Activated CD4-positive, alpha-beta T cell treated with anti-CD3 and anti-CD28 coated beads for 1 hour (primary cell): ENCODE measurements at places on chromosomes 3 and 15.

- DNase-seq: no peak
Observed at GRCh38 chr15:95176794-95177577, 945.6 kb downstream of the MCTP2 start.

DNA sequence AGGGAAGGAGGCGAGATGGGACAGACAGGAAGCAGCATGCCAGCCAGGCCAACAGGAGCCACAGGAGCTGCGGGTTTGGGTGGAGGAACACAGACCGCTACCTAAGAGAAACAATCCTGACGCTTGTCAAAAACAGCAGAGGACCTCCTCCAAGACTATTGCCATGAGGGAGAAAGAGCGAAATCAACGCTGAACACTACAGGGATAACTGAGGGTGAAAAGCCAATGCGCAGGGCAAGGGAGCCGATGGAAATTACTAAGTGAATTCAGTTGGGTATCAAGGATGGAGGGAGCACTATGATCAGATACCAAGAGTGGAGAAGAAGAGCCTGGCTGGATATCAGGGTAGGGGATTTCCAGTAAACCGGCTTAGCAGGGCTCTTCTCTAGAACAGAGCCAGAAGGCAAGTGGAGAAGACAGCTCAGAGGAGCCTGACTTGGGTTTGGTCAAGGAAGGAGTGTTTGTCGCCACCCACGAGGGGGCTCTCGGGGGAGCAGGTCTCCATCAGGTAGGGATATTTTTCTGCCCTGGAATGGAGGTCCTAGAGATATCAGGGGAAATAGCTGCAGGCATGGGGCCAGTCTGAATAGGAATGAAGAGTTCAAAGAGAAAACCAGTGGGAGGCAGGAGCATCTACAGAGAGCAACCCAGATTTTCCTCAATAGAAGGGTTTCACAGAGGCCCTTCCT, 48.4 kb downstream of the SLC41A3 start:
- no peak for DNase-seq

DNA sequence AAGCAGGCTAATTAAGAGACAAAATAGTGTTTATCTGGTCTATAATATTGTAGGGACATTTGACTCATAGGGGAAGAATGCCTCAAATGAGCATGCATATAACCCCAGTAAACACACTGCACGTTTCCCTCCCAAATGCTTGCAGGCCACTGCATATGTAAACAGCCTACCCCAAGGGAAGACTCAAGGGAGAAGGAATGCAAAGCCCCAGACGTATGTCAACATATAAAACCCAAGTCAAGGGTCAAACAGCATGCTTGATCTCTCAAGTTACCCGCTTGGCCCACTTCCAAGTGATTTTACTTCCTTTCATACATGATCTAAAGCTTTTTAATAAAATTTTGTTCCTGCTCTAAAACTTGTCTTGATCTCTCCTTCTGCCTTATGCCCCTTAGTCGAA, 1090.0 kb downstream of the OTOL1 start:
- no peak for DNase-seq

- DNase-seq: no peak
Observed at GRCh38 chr3:98746882-98747281, 16.3 kb upstream of the ST3GAL6 start.

DNA sequence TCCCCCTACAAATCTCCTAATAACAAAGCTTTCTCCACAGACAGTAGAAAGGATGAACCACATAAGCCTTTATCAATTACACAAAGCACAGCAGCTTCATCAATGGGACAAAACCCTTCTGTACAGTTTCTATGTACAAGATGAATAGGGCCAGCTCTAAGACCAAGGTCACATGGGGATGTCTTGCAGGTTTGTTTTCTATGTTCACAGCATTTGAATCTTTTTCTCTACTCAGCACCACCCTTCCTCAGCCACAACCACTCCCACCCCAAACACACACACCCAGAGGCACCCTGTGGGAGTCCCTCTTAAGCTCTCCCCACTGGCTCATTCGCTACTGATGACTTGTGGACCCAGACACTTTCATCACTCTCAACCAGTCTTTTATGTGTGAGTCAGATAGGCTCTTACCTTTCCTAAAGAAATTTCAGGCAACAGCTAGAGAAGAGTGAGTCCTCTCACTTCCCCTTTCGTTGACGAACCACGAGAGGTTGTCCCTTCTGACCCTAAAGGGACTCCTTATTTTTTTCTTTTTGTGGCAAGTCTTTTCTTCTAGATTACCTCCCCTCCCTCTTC, 57.9 kb downstream of the ARHGAP31 start:
- DNase-seq: peak; percentile 28
